ENCODE measurements at places on chromosomes 4 and X. TPM values are rescaled to one million over a fixed set of nuclear protein-coding genes. Genes with fewer than 3 reads are reported as not detected.

Gene HTR2C
- total RNA-seq: 1.7 TPM

Gene NEXMIF
- total RNA-seq: 0.98 TPM

Gene NDP
- total RNA-seq: 3.7 TPM

DNA sequence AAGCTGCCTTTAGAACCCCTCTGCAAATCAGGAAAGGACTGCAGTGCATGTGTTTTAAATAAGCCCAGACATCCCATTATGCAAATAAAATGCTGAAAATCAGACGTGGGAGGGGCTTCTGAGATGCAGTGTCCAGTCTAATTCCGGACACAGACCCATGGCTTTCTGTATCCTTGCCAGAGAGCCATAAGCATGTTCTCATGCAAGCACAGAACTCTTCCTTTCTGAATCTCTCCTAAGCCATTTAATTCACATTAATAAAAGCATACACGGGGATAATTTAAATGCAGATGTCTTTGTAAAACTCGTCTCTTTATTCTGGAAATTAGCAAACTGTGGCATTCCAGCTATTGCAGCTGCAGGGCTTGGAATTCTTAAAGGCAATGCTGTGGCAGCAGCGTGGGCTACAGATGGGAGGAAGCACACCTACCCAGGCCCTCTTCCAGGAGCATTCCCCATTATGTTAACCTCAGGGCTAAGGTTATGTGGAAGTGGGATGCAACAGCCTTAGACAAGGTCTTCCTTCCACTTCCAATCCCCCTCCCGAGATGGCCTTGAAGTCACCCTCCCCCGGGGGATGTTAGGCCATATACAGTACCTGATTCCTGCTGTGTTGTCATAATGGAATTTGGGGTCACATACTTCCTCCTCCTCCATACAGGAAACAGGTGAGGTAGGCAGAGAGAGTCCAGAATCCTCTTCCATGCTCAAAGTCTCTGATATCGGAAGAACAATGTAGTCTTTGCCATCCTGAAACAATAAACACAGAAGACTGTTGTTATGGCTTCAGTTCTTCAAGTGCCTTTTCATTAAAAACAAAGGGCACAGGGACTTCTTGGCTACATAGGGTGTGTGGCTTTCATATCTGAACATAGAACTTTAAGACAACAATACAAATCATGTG lies 38.1 kb downstream of the KDR start:
- DNase-seq: no peak

DNA sequence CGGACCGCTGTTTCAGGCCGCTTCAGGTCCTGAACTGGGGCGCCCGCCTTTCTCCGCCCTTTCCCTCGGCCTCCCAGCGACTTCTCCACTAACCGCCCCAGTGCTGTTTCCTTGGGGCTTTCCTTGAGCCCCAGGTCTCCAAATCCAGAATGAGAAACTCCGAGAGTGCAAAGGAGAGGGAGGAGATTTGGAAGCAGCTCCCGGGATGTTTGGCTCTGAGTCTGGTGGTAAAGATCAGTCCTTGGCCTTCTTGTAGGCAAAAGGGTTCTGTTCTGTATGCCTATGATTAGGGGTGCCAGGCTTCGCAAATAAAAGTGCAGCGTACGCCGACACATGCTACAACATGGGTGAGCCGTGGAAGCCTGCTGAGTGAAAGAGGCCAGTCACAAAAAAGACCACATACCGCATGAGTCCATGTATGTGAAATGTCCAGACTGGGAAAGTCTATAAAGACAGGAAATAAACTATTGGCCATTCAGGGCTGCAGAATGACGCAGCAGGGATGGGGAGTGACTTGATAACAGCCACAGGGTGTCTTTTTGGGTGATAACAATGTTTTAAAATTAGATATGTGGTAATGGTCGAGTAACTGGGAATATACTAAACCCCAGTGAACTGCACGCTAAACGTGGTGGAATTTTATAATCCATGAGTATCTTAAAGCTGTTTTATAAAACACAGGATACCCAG lies 99.8 kb downstream of the TRAPPC11 start:
- no peak for DNase-seq

DNA sequence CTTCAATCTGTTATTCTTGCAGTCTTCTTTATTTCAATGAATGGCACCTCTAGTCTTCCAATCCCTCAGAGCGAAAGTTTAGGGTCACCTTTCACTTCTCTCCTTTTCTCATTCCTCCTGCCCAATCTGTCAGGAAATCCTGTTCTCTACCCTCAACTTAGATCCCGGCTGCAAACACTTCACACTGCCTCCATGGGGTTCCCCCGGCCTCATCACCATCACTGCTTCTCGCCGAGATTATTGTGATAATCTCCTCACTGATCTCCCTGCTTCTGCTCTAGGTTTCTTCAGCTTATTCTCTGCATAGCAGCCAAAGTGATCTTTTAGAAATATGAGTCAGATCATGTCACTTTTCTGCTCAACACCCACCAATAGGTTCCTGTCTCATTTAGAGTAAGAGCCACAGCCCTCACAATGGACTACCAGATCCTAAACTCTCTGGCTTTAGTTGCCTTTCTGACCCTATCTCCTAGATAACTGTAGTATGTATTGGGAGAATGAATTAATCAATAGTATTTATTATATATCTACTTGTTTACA lies 43.6 kb upstream of the TBC1D9 start:
- DNase-seq: no peak

Gene SHOX
- not detected for total RNA-seq

DNA sequence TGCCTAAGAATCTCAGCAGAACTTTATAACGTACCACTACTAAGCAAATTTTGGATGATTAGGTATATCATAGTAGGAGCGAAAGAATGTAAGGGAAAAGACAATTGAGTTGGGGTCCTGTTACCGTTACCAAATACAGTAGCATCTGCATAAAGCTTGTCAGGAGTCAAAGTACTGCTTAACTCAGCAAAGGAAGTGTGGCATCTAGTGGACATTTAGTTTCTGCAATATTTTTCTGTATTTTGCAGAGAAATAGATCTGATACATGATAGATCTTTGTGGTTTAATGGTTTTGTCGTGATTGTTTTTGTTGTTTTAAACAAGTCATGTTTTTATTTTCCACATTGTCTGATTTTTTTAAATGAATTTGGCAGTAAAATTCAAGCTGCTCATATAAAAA lies 81.0 kb upstream of the SMARCAD1 start:
- no peak for DNase-seq

Gene CACNA1F
- total RNA-seq: 0.25 TPM

Gene L1CAM
- 9.6 TPM for total RNA-seq

Gene NXF2B
- not detected for total RNA-seq

DNA sequence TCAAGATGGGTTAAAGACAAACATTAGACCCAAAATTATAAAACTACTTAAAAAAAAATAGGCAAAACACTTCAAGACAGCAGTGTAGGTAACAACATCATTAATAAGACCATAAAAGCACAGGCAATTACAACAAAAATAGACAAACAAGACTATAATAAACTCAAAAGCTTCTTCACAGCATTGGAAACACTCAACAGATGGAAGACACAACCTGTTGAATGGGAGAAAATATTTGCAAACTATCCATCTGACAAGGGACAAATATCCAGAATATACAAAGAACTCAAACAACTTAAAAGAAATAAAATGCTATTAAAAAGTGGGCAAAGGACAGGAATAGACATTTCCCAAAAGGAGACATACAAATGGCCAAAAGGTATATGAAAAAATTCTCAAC lies 170.7 kb downstream of the HHIP start:
- no peak for DNase-seq

Gene MYL5
- 3.4 TPM for total RNA-seq

GRCh38 chr4:83716874-83717273 lies 181.0 kb downstream of the GPAT3 start:
- DNase-seq: no peak

GRCh38 chrX:20664131-20664530 lies 397.4 kb upstream of the RPS6KA3 start:
- DNase-seq: no peak

Gene RS1
- total RNA-seq: not detected

GRCh38 chr4:781493-782216 lies 44.3 kb downstream of the CPLX1 start:
- peak; percentile 99 for DNase-seq

DNA sequence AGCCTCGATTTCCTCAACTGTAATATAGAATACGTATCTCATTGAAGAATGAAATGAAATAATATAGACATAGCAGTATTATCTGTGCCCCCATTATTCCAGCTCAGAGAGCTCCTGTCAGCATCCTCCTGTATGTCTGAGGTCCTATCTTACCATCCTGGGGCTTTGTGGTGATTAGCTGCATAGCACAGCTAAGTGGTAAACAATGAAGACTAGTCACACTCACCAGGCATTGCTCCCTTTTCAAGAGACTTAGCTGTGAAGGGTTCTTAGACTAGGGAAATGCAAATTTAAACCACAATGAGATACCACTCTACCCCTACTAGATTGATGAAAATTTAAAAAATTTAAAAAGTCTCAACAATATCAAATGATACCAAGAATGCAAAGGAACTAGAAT lies 172.9 kb downstream of the SLC39A8 start:
- DNase-seq: no peak

DNA sequence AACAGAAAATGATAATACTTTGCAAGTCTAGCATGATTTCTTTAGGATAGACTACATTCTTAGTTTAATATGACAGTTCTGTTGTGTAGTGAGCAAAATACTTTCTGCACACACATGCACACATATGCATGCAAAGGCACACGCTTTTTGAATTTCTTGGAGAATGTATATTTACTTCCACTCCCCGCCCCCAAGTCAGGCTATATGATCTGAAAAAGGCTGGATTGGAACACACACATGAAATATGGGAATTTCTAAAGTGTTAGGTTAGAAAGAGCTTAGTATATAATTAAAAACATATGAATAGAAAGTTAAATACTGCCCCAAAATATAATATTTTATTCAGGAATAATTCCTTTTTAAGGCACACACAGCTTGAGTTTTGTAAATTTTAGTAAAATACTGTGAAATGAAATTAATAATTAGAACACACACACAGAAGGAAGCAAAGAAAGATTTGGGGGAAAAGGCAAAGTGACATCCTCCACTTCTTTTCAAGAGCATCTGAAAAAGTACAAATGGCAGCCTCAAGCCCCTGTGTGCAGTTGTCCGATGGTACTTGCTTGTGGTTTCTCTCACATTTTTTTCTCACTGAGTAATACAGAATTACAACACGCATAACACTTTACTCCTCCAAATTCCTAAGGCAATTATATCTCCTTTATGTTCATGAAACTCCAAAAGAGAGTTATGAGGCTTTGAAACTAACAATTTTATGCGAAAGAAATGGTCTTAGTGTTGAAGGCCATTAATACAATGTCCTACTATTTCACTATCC lies 228.9 kb upstream of the ETNPPL start:
- no peak for DNase-seq

- DNase-seq: no peak
Observed at GRCh38 chrX:129642641-129643040, 12.1 kb downstream of the APLN start.

- no peak for DNase-seq
Observed at GRCh38 chr4:38804654-38805295, at the start of gene TLR1. Gene TLR1, minus strand, starts transcription at chr4:38804791. Its CDS starts 5,960 bp downstream, at chr4:38798831.

GRCh38 chrX:65014230-65014629 lies 38.0 kb upstream of the ZC4H2 start:
- DNase-seq: no peak

Gene SMIM10L2A
- 1.5 TPM for total RNA-seq

DNA sequence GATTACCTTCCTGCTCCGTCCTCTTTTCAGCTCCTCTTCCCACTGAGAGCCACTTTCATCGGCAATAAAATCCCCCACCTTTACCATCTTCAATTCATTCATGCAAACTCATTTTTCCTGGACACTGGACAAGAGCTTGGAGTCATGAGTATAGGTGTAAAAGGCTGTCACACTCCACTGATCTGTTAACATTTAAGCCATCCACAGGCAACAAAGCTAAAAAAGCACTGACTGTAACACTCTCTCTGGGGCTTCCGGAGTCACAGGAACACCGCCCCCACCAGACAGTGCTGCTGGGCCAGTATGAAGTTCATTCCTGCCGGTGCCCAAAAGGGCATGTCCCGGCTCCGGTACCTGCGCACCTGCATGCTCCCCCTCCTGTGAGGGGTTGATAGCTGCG lies 38.5 kb downstream of the MAGEB5 start:
- no peak for DNase-seq

- DNase-seq: no peak
Observed at GRCh38 chrX:18887825-18888212, 96.1 kb downstream of the PHKA2 start.

GRCh38 chr4:177178246-177178645 lies 131.4 kb upstream of the NEIL3 start:
- no peak for DNase-seq

DNA sequence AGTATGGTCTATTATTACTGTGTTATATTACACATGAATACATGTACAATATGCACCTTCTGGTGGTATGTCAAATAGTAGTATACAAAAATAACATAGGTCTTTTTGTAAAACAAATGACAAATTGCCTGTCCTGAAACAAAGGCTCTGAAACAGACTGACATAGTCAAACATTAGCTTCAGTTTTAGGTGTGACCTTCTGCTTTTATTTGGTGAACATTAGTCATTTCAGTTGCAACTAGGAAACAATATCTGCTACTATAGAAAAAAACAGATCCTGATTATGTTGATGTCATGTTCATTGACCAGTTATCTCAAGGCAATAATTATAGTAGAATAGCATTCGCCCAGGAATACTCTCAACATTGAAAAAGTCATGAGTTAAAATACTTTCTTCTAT lies 123.0 kb downstream of the CHRNA9 start:
- no peak for DNase-seq

DNA sequence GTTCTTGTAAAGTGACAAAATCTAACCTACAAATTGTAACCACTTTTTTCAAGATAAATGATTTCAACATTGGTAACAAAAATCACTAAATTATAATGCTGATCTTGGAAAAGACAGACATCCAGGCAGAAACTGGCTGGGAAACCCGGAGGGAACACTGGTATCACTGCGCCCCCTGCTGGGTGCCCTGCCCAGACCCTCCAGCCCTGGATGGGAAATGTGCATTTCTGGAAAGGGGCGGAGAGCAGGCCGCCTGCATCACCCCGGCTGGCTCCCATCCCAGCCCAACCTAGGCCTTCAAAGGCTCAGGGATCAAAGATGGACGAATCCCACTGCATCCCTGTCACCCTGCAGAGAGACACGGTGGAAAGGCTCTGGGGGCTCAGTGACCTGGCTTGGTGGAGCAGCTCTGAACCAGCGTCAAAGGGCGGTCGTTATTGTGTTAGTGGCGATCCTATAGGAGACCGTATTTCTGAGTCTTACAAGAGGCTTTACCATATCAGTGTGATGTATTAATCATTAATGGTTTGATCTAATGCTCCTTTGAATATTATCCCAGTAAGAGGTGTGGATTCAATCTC lies 37.3 kb downstream of the ACOX3 start:
- DNase-seq: no peak

DNA sequence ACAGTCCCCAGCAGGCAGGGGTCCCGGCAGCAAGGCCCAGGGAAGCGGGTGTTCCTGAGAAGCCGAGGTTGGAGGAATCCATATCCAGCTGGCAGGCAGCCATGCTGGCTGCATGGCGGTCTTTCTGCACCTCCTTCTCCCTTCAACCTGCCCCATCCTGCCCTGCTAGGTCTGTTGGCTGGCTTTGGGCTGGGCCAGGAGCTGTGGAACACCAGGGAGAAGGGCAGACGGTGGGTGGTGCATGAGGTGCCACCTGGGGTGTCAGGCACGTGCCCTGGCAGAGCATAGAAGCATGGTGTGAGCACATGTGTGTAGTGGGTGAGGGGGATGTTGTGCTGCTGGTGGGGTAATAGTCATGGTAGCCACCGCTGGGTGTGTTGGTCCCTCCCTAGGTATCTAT lies 150.1 kb downstream of the PJA1 start:
- DNase-seq: peak; percentile 96
